ENCODE measurements at places on chromosomes 3 and 15.

DNA sequence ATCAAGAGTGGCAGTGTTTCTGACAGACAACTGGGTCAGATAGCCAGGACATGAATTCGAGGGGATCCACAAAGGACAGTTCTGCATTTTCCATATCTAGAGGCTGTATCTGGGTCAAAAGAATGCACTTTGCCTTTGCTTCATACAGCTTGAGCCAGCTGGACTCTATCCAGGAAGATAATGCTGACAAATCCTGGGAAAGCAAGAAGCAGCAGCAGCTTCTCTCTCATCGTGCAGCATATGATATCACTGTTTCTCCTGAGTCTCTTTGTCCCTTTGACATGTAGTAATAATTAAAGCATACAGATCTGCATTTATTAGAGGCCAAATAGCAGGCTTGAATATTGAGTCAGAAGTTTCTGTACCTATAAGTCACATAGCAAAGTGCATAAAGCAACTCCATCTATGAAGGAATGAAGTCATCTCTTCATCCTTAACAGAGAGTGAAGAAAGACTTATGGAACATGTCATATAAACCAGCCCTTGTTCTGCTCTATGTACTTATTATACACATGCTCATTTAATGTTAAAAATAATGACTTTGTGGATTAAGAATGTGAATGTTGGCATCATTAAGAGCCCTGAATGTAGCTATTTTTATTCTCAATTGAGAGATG, 236.8 kb upstream of the GBE1 start:
- DNase-seq: no peak

GRCh38 chr3:102979682-102980354, 545.0 kb downstream of the ZPLD1 start:
- no peak for DNase-seq

GRCh38 chr3:13002398-13003124, 70.7 kb downstream of the IQSEC1 start:
- DNase-seq: no peak

DNA sequence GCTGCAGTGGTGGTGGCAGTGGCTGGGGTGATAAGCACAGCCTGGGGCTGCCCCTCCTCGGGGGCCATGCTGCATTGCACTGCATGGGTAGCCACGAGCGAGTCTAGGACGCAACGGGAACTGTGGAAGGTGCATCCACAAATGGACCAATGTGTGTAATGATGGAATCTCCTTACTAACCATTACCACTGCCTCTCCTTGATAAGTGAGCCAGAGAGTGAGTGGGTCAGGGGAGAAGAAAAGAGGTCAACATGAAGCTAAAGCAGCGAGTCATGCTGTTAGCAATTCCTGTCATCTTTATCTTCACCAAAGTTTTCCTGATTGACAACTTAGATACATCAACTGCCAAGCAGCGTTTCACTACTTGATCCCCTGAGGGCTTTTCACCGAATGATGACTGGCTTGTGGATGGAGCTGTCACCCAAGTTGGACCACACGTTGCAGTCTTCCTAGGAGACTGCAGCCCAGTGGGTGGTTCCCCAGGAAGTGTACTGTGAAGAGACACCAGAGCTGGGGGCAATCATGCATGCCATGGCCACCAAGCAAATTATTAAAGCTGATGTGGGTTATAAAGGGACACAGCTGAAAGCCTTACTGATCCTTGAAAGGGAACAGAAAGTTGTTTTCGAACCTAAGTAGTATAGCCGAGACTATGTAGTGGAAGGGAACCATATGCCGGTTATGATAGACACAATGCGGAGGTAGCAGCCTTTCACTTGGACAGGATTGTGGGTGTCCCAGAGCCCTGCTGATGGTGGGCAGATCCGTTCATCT, 20.6 kb downstream of the SAMD7 start:
- DNase-seq: no peak

- DNase-seq: no peak
Measured at GRCh38 chr3:152737021-152737908, 97.7 kb upstream of the P2RY1 start.

- no peak for DNase-seq
Measured at GRCh38 chr3:174186377-174186989, 672.7 kb upstream of the NAALADL2 start.

Measured in stimulated activated CD8-positive, alpha-beta memory T cell treated with anti-CD3 and anti-CD28 coated beads, Interleukin-15, amount 100 ng/mL, for 48 hours (primary cell).